NCI-H2029 treated with DMSO at 0.1 percent for 48 hours (cell line): ENCODE measurements at places on chromosomes 2 and 18.
A peak's percentile ranks its signal among the peaks of the same experiment; 100 is the strongest.

DNA sequence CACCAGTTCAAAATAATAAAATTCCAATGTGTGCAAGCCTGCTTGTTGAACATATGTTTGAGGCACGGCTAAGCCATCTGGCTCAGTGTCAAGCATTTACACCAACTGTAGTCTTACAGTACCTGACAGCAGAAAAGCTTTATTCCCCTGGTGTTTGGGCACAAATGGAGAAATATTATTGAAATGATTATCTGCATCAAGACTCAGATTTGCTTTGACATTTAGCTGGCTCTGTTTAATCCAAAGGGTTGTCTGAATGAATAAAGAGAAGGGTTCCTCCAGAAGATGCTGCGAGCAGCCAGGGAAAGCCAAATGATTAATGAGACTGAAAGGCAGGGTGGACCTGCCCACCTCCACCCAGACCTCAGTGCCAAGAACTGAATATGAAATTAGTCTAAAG, 393.2 kb upstream of the GALNT5 start:
- no peak for DNase-seq

DNA sequence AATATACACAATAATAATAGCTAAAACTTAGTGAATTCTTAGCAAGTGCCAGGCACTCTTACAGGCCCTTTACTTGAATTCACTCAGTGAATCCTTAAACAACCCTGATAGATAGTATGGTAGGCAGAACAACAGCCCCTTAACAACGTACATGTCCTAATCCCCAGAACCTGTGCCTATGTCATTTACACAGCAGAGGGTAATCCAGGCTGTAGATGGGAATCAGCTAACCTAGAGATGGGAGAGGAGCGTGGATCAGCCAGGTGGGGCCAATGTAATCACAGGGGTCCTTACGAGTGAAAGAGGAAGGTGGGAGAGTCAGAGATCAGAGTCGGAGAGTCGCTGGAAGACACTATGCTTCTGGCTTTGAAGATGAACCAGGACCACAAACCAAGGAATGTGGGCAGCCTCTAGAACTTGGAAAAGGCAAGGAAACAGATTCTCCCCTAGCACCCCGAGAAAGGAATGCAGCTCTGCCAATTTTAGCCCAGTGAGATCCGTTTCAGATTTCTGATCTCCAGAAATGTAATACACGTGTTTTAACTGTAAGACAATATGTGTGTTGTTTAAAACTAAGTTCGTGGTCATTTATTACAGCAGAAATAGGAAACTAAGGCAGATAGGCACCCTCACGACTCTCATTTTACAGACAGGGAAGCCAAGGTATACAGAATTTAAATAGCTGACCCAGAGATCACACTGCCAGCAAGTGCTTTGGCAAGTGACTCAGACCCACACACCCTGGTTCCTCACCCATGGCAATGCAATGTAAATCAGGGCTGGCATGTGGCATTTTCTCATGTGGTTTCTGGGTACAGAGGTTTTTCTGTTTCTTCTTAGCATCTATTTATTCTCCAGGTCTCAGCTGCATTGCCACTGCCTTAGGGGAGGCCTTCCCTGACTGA, 68.9 kb downstream of the DOCK10 start:
- no peak for DNase-seq

- DNase-seq: no peak
Observed at GRCh38 chr18:23832911-23833310, 143.7 kb downstream of the LAMA3 start.

- no peak for DNase-seq
Observed at GRCh38 chr2:234172066-234172465, 121.6 kb downstream of the SPP2 start.

DNA sequence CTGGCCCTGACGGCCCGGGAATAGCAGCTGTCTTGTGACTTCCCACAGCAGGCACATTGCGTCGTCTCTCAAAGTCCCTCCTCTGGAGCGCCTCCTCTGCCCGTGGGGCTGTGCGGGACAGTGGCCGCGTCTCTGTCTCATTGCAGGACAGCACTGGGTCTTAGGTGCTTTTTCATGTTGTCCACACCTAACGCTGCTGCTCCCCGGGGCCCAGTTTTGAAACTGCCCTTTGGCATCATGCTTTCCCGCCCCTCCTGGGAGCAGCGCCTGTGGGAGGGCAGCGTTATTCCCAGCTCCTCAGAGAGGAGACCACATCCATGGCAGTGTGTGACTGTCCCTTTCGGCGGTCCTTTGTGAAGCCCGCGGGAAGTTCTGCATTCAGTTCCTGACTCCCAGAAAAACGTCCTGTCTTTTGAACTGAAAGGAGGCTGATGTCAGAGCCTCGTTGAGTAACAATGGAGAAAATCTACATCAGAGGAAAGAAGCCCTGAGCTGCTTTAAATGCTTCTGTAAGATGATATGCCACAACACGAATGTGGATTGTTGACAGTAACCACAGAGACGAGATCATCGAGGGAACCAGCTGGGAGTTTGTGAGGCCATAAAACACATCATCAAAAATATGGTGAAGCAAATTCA, 226.0 kb downstream of the FAM210A start:
- peak; percentile 50 for DNase-seq

GRCh38 chr2:110120171-110121051, 4.8 kb upstream of the MALL start:
- DNase-seq: no peak

DNA sequence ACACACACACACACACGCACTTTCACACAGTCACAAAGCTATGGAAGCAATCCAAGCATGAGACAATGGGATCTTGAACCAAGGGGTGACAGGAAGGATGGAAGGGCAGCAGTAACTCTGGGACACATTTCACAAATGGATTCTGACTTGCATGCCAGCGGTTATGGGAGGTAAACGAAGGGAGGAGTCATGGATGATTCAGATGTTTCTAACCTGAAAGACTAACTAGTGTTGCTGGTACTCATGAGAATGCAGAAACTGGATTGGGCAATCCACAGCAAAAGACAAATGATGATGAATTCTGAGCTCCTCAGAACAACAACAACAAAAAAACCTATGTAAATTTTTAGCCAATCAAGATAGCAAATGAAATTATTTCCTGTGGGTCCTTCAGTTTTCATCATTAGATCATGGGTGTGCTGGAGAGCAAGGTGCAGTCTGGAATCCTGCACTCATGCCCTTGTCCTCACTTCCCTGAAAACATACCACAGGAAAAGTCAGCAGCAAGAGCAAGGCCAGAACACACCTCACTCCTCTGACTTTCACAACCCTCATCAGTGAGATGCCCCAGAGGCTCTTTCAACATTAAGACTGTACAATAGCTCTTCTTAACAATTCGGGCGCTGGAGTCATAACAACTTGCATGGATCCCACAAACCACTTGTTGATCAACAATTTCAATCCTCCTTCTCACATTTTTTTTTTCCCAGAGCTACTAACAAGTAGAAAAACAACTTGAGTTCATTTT, 32.6 kb downstream of the ABCA12 start:
- no peak for DNase-seq

DNA sequence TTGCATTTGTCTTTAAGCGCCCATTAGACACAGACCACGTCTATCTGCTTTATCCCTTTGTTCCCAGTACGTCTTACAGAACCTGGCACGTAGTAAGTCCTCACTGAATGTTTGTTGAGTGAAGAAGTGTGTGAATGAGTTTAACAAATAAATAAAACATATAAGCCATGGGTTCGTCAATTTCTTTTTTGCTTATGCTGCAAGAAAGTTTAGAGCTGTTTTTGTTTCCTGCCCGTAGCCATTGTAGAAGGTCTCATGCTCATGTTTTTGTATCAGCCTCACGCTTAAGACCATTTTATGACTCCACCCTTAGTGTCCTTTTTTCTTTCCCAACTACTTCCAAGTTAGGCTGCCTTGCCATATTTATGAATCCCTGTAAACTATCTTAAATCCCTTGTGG, 2.5 kb downstream of the ADD2 start:
- DNase-seq: no peak

DNA sequence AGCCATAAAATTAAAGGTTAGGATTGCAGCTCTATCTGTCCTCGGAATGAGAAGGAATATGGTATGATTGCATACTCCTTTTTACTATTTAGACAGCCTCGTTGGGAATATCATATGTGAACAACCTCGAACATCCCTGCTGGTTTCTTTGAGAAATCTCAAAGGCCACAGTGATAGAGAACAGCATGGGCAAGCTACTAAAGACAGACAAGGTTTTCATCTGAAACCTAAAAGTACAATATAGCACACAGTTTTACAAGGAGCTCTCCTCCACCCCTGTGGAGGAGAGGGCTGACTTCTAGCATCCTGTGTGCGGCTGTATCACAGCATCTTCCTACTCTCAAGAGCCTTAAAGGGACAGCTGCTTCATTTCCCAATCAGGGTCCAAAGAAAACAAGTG, 104.3 kb downstream of the VWC2L start:
- no peak for DNase-seq

- no peak for DNase-seq
Observed at GRCh38 chr18:36301884-36302283, 4.4 kb downstream of the FHOD3 start.
